ENCODE measurements at places on chromosomes 4 and X.

GRCh38 chr4:851701-852430, 25.9 kb upstream of the CPLX1 start:
- DNase-seq: no peak

DNA sequence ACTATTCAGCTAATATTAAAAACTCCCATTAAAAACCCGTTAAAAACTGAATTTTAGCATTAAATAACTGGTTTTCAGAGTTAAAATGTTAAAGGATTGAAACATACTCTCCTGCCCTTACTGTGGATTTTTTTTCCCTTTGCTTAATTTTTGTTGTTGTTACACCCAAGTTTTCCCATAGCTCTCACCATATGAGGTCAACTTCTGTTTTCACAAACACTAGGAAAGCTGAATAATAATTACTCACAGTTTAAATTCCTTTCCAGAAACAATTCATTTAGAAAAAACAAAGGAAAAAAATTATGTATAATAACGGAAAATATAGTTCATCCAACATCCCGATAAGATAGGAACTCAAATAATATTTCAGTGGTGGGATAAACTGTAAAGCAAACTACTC, 129.0 kb downstream of the PPP3CA start:
- DNase-seq: no peak

GRCh38 chr4:176030391-176030790, 35.2 kb upstream of the WDR17 start:
- no peak for DNase-seq

GRCh38 chr4:182549356-182549755, 306.2 kb downstream of the TENM3 start:
- no peak for DNase-seq

- DNase-seq: no peak
Measured at GRCh38 chr4:40241941-40242340, 45.1 kb downstream of the RHOH start.

DNA sequence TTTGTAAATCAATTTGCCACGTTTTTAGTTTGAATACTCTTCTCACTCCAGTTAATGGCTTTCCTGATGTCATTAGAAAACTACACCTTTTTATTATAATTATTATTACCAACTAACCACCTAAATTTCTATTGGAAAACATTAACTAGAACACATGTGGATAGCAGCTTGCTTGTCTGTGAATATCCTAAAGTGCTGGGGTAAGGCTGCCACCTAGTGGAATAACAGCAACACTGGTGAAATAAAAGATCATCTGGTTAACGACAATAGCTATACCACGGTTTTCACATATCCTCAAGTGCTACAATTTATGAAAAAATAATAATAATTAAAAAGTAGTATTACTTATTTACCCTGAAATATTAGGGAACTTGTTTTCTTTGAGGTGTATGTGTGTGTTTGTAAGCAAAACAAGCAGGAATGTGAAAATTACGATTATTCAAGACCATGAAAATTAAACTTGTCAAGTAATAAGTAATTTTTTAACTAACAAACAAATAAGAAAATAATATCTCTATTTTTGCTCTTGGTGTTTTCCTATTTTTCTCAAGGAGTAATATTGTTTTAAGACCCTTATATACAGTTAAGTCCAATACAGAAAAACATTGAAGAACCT, 130.1 kb upstream of the TECRL start:
- DNase-seq: peak; percentile 50

DNA sequence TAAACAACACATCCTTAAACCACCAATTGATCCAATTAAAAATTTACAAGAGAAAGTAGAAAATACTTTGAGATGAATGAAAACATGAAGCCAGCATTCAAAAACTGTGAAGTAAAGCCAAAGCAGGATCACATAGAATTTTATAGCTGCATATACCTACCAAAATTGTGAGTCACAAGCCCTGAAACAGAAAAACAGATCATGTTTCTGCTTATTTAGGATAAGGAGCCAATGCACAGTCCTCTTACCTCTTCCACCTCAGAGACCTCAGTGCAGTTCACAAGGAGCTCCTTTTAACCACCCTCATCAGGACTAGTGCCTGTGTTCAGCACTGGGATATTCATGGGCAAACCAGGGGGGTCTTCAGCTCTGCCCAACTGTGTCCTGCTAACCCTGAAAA, 386.7 kb downstream of the TECRL start:
- no peak for DNase-seq

- no peak for DNase-seq
Measured at GRCh38 chrX:15854080-15854655, 445 bp downstream of the AP1S2 start.

- peak; percentile 30 for DNase-seq
Measured at GRCh38 chrX:51336584-51336983, 4.0 kb downstream of the NUDT10 start.

All from fibroblast of the conjunctiva (primary cell).